ENCODE measurements at places on chromosomes 7 and 10. TPM values are rescaled to one million over a fixed set of nuclear protein-coding genes. Genes with fewer than 3 reads are reported as not detected.

Gene CFAP58
- total RNA-seq = 0.09 TPM

Gene TMEM270
- total RNA-seq = not detected

Gene MAGI2
- 0.40 TPM for total RNA-seq

Gene ZNF853
- total RNA-seq = 1.9 TPM

Gene SPDYE9
- not detected for total RNA-seq

Gene NT5C3A
- total RNA-seq = 51.8 TPM

Gene FAM171A1
- total RNA-seq = 26.2 TPM

Gene NANOS1
- 2.2 TPM for total RNA-seq

Gene DDIT4
- 160 TPM for total RNA-seq

Gene WDR11
- 23.7 TPM for total RNA-seq

Gene DDC
- 1.6 TPM for total RNA-seq

Gene MXI1
- 8.1 TPM for total RNA-seq

Gene XPNPEP1
- total RNA-seq = 36.7 TPM

Gene MOGAT3
- total RNA-seq = not detected

Gene WNT8B
- not detected for total RNA-seq

Gene HMX3
- not detected for total RNA-seq

Gene AVPI1
- total RNA-seq = 85.8 TPM

Gene FXYD4
- total RNA-seq = not detected

Gene SLC18A3
- not detected for total RNA-seq

Gene ZMIZ2
- total RNA-seq = 31.5 TPM

Gene GSAP
- total RNA-seq = 2.8 TPM

Gene WDR37
- 8.4 TPM for total RNA-seq

Gene KNDC1
- 1.8 TPM for total RNA-seq

Gene SLC35B4
- 32.0 TPM for total RNA-seq

Gene LIPF
- total RNA-seq = not detected

Gene RAPGEF5
- total RNA-seq = 0.05 TPM

Gene ITGB1
- total RNA-seq = 975 TPM

Gene CH25H
- 0.09 TPM for total RNA-seq
